ENCODE measurements at places on chromosomes 7 and 10. TPM values are rescaled to one million over a fixed set of nuclear protein-coding genes. Genes with fewer than 3 reads are reported as not detected.

Gene ATG9B
- 1.1 TPM for total RNA-seq

Gene CNTNAP2
- not detected for total RNA-seq

Gene PALD1
- total RNA-seq: 7.9 TPM

Gene CYP26A1
- 2.7 TPM for total RNA-seq

Gene ACHE
- total RNA-seq: 2.2 TPM

Gene ATOH7
- total RNA-seq: 0.26 TPM

Gene WNT16
- total RNA-seq: not detected

Gene CYP26C1
- not detected for total RNA-seq

Gene LRRC4
- total RNA-seq: not detected

Gene TAS2R3
- not detected for total RNA-seq

Gene SAP25
- 0.76 TPM for total RNA-seq

Gene STOX1
- 0.60 TPM for total RNA-seq

Gene ANXA8L1
- total RNA-seq: 95.5 TPM

Gene CPED1
- not detected for total RNA-seq

Gene PVRIG
- total RNA-seq: not detected

Gene ZNF239
- total RNA-seq: 2.1 TPM

Gene LHFPL3
- total RNA-seq: not detected

Gene LARP4B
- total RNA-seq: 33.1 TPM

Gene SMARCD3
- total RNA-seq: 10.6 TPM

Gene TDRD1
- not detected for total RNA-seq

Gene IFIT1B
- not detected for total RNA-seq

Gene ANKIB1
- 20.0 TPM for total RNA-seq

Gene SEMA3A
- total RNA-seq: 5.7 TPM

Gene CCDC186
- total RNA-seq: 5.2 TPM

Gene ACBD7
- total RNA-seq: 1.0 TPM

Gene COL17A1
- total RNA-seq: 2.1 TPM

Gene OGDHL
- total RNA-seq: 0.07 TPM

Gene PTPN20
- total RNA-seq: 3.1 TPM

Gene CALHM1
- not detected for total RNA-seq

Gene PRRT4
- 0.81 TPM for total RNA-seq

Gene OR2A7
- not detected for total RNA-seq

Gene TLX1
- total RNA-seq: not detected

Gene MMS19
- total RNA-seq: 43.4 TPM

Gene FRMPD2
- total RNA-seq: not detected

Gene SPDYE11
- not detected for total RNA-seq

Gene SPDYE9
- not detected for total RNA-seq

Gene NEBL
- total RNA-seq: 4.2 TPM

Gene PURB
- total RNA-seq: 6.1 TPM

Gene CCDC7
- 0.22 TPM for total RNA-seq

Gene NPC1L1
- 0.06 TPM for total RNA-seq

Gene ITPRID1
- total RNA-seq: not detected

Gene DDC
- total RNA-seq: 0.96 TPM

Gene OPN1SW
- total RNA-seq: not detected

Gene CAMK2B
- 0.09 TPM for total RNA-seq

Gene OSBPL3
- 9.5 TPM for total RNA-seq

Gene PLXNA4
- total RNA-seq: 1.7 TPM

Gene DNTT
- not detected for total RNA-seq

Gene UTF1
- total RNA-seq: 0.16 TPM

Gene SORBS1
- 0.69 TPM for total RNA-seq

Gene FGL2
- not detected for total RNA-seq

Gene DLX5
- total RNA-seq: not detected

Measured in A549 treated with RU486 at 1 μM for 4 hours (cell line).